ENCODE measurements at places on chromosomes 12 and 14.

DNA sequence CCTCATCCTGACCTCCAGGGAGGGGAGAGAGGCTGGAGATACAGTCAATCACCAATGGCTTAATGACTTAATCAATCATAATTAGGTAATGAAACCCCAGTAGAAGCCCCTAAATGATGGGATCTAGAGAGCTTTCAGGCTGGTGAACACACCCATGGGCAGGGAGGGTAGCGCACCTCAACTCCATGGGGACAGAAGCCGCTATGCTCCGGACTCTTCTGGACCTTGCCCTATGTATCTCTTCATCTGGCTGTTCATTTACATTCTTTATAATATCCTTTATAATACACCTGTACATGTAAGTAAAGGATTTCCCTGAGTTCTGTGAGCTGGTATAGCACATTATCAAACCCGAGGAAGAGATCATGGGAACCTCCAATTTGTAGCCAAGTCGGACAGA, 205.9 kb downstream of the STXBP6 start:
- no peak for ATAC-seq

DNA sequence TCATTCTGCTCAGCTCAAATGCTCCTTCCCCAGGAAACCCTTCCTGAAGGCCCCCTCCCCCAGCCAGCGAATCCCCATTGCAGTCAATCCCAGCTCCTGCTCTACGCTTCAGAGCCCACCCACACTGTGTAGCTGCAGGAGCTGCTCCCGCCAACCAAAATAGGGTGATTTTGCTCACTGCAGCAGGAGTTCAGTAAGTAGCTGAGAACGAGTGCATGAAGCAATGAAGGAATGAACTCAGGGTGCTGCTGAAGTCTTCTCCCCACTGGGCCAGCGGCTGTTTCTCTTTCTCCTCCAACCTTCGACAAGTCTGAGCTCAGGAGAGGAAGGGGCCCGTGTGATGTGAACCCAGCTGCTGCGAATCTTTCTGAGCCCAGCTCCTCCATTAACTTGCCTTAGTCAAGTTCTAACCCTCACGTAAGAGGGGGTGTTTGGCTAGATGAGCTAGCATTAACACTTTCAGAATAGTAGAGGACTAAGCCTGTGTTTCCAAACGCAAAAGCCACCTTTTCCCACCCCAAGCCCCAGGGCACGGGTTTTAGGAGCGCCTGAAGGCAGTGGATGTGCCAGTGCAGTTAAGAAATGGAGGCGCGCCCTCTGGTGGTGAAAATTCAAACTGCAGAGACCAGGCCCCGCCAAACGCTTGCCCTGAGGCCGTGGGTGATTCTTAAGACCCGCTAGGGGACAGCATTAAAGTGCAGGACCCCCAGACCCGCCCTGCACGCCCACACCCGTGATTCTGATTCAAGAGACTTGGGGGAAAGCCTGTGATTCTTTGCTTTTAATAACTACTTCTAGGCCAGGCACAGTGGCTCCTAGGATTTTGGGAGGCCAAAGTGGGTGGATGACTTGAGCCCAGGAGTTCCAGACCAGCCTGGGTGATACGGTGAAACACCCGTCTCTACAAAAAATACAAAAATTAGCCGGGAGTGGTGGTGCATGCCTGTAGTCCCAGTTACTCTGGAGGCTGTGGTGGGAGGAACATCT, 11.9 kb upstream of the SERPINA4 start:
- peak; percentile 60 for ATAC-seq

- no peak for ATAC-seq
Measured at GRCh38 chr14:64725261-64725815, 21.1 kb downstream of the PLEKHG3 start.

DNA sequence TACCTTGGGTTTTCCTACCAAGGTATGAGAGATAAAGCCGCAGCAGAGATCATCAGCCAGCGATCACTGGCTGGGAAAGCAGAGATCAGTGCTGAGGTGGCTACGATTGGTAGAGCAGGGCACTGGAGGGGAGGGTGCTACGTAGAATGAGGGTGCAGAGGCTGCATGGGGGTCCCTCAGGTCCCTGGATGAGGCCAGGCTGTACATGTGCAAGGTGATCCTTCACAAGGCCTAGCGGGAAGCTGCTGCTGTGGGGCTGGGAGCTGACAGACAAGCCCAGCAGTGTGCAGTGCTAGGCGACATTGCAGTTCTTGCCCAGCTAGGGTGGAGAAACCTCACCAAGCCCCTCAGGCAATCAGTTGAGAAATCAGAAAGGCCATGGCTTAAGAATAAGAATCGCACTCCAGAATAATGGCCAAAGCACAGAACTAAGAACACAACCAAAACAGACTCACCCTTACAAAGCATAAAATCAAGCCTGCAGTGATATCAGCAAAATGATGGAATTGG, 37.2 kb upstream of the GPR132 start:
- ATAC-seq: no peak

DNA sequence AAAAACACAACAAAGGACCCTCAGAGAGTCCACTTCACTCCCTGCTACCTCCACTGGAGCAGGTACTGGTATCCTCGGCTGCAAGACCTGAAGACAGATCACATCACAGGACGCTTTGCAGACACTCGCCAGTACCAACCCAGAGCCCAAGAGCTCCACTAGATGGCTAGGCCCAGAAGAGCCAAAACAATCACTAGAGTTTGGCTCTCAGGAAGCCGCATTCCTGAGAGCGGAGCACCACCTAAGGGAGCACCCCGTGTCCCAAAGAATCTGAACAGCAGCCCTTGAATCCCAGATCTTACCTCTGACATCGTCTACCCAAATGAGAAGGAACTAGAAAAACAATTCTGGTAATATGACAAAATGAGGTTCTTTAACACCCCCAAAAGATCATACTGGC, 399.8 kb downstream of the RAD51B start:
- no peak for ATAC-seq

Measured in activated T-helper 17 cell treated with anti-CD3 and anti-CD28 coated beads, Interleukin-2, amount 50 U/mL, for 72 hours (primary cell).